ENCODE measurements at places on chromosomes 16 and 17. TPM values are rescaled to one million over a fixed set of nuclear protein-coding genes. Genes with fewer than 3 reads are reported as not detected.

KRTAP9-8 gene
- not detected for total RNA-seq

SLC38A10 gene
- total RNA-seq = 50.4 TPM

MAPK7 gene
- 14.1 TPM for total RNA-seq

GPT2 gene
- 47.4 TPM for total RNA-seq

TBL3 gene
- total RNA-seq = 114 TPM

CNTNAP4 gene
- total RNA-seq = 0.78 TPM

GPRC5C gene
- 9.1 TPM for total RNA-seq

All from hair follicular keratinocyte (primary cell).